ENCODE measurements at places on chromosomes 13 and 19. TPM values are rescaled to one million over a fixed set of nuclear protein-coding genes. Genes with fewer than 3 reads are reported as not detected.

Gene GARIN5A
- not detected for total RNA-seq

Gene S1PR4
- total RNA-seq = 73.7 TPM

GRCh38 chr19:53880711-53881481 is 1.1 kb upstream of the PRKCG start:
- H3K4me1 ChIP-seq = peaks cover 67% of the 10 kb centered on the region
- peak overlapping the region; percentile 37 for H3K4me3 ChIP-seq
- DNase-seq = no peak
- peaks cover 6% of the 10 kb centered on the region for H3K36me3 ChIP-seq
- H3K27me3 ChIP-seq = peaks cover 47% of the 10 kb centered on the region

GRCh38 chr19:8504171-8504570 is 1.7 kb upstream of the PRAM1 start:
- H3K4me3 ChIP-seq = no peak overlapping the region
- H3K27ac ChIP-seq = no peak overlapping the region
- H3K36me3 ChIP-seq = no peaks in the 10 kb centered on the region
- H3K4me1 ChIP-seq = peaks cover 40% of the 10 kb centered on the region

DNA sequence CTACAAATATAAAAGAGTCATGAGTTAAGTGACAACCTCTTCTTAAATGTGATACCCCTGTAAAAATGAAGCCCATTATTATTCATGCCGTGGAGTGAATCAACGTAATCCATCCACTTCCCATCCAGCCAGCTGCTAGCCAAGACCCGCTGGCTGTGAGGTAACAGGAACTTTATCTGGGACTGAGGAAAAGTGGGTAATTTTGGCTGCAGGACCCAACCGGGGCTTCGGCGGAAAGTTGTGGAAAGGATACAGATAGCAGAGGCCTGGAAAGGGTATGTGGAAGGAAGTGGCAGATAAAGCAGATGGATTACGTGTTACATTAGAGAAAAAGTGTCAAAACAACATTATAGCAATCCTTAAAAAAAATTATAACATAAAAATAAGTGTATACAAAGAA is 48.3 kb downstream of the SLC7A1 start:
- no peaks in the 10 kb centered on the region for H3K4me1 ChIP-seq
- no peaks in the 10 kb centered on the region for H3K27me3 ChIP-seq
- H3K27ac ChIP-seq = no peak overlapping the region
- no peak for DNase-seq
- no peak overlapping the region for H3K4me3 ChIP-seq

DNA sequence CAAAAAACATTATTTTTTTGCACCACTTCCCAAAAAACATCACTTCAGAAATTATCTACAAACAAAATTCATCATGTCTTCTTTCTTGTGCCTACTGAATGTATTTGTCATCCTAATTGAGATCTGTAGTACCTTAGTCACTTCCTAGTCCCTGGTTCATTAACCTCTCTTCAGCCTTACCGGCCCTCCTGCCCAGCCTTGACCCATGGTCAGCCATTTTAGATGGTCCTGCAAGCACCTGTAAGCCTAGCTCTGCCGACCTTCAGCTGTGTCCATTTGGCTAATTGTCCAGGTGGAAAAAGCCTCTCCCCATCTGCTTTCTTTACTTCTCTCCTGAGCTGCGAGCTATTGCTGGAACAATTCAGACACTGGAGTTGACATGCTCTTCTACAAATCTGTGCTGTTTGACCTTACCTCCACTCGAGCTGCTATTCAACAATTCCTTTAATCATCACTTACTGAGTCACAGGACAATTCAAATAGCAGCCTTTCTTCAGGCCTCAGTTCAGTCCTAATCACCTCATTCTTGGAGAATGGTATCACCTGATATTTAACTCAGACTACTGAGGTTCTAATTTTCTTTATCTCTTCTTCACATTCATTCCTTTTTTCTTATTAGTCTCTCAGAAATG is 882.5 kb downstream of the PCDH9 start:
- no peaks in the 10 kb centered on the region for H3K36me3 ChIP-seq
- H3K4me1 ChIP-seq = no peaks in the 10 kb centered on the region
- DNase-seq = no peak
- no peak overlapping the region for H3K4me3 ChIP-seq
- no peaks in the 10 kb centered on the region for H3K27me3 ChIP-seq

- no peak for DNase-seq
- no peaks in the 10 kb centered on the region for H3K4me1 ChIP-seq
- H3K4me3 ChIP-seq = no peak overlapping the region
- no peaks in the 10 kb centered on the region for H3K27me3 ChIP-seq
- no peak overlapping the region for H3K27ac ChIP-seq
- no peaks in the 10 kb centered on the region for H3K36me3 ChIP-seq
These were observed 60.1 kb downstream of the KL start for GRCh38 chr13:33076001-33076992.

DNA sequence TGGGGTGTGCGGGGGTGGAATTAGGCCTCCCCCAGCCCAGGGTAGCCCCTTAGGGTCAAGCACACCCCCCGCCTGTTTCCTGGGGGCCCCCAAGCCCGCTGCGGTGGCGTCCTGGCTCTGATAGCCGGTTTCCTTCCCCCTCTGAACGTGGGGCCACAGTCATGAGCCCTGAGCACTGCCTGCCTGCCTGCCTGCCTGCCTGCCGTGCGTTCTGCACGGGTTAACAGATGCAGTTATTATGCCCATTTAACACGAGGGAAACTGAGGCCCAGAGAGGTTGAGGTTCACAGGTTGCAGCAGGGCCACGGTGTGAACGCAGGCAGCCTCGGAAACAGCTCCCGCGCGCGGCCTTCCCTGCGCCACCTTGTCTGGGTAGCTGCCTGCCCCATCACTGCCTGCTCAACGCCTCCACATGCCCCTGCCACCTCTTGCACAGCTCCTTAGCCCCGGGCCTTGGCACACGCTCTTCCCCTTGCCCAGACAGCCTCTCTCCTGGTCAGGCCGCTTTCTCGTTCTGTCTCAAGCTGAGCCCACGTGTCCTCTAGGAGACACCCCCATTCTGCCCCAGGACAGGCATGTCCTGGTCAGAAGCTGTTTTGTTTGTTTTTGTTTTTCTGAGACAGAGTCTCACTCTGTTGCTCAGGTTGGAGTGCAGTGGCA is 1.2 kb upstream of the GAMT start:
- H3K36me3 ChIP-seq = no peaks in the 10 kb centered on the region
- no peak overlapping the region for H3K4me3 ChIP-seq
- H3K27me3 ChIP-seq = no peaks in the 10 kb centered on the region
- DNase-seq = no peak
- no peak overlapping the region for H3K27ac ChIP-seq
- peaks cover 39% of the 10 kb centered on the region for H3K4me1 ChIP-seq

DNA sequence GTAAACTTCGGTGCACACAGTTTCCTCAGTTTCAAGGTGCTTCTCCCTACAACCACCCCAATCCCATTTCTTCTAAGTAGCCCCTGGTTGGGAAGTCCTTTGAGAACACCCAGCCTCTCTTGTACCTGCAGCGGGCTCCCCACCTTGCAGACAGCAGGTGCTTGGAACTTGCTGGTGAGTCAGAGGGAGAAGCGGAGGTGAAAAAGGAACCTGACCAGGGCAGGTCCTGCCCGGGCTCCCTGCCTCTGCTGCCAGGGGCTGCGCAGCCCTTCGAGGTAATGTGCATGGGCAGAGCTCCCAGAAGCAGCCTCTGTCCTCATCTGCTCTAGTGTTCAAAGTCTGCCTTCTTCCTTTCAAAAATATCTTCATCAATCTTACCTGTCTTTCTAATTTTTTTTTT is 274.0 kb upstream of the SOX1 start:
- no peaks in the 10 kb centered on the region for H3K4me1 ChIP-seq
- no peaks in the 10 kb centered on the region for H3K27me3 ChIP-seq
- H3K4me3 ChIP-seq = no peak overlapping the region
- H3K27ac ChIP-seq = no peak overlapping the region
